EL (cell line): ENCODE measurements at places on chromosomes 6 and 20.

- no peak for DNase-seq
These were observed 84.7 kb upstream of the MRAP2 start for GRCh38 chr6:83948851-83949250.

DNA sequence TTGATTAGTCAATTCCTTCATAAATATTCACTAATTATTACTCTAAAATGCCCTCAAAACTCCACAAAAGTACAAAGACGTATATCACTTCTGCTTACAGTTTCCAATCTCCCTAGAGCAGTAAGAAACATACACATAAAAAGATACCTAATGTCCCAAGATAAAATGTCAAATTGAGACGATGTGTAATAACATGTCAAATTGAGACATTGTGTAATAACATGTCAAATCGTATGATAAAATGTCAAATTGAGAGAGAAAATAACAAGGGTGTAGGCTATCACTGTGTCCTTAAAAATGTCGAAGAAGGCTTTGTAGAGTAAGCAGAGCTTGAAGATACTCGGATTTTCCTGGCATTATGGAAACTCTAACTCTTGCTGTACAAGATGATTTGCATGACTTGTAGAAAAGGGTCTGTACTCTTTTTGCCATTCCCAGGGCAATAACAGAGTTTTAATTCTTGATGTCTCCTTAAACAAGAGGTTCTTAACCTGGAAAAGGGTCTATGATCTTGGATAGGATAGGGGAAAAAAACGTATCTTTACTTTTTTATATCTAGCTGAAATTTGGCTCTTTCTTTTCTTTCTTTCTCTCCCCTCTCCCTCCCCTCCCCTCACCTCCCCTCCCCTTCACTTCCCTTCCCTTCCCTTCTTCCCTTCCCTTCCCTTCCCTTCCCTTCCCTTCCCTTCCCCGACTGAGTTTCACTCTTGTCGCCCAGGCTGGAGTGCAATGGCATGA, 67.7 kb upstream of the ADGRG6 start:
- DNase-seq = no peak

DNA sequence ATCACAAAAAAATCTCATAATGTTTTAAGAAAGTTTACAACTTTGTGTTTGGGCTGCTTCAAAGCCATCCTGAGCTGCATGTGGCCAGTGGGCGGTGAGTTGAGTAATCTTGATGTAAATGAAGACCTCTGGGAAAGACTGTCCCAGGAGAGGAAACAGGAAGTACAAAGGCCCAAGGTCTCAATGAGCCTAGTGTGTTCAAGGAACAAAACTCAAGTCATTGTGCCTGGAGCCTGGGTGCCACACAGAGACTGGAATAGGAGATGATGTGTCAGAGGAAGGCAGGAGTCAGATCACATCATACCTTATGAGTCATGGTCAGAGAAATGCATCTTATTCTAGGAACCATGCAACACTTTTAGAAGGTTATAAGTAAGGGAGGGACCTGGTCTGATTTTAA, 51.5 kb downstream of the COL19A1 start:
- peak; percentile 44 for DNase-seq

- DNase-seq = no peak
These were observed 2.0 kb downstream of the ANKRD6 start for GRCh38 chr6:89434954-89435353.

DNA sequence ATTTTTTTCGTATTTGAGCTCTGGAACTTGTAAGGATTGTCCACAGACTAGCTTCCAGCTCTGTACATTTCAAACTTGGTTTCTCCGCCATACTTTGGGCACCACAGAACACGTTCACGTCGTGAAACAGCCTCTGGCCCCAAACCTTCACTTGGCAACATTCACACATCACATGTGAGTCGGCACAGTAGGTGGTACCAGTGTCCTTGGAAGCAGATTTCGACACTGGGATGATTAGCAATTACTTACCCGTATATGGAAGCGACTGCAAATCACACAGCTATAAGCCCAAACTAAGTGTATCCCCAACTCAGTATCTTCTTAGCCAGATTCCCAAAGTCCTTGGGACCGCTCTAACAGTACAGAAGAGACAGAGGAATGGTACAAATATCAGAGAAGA, 60.2 kb downstream of the MAFB start:
- no peak for DNase-seq

GRCh38 chr6:168660400-168660945, 219.5 kb downstream of the SMOC2 start:
- no peak for DNase-seq

GRCh38 chr6:11226005-11226404, 6.5 kb downstream of the NEDD9 start:
- DNase-seq = no peak

DNA sequence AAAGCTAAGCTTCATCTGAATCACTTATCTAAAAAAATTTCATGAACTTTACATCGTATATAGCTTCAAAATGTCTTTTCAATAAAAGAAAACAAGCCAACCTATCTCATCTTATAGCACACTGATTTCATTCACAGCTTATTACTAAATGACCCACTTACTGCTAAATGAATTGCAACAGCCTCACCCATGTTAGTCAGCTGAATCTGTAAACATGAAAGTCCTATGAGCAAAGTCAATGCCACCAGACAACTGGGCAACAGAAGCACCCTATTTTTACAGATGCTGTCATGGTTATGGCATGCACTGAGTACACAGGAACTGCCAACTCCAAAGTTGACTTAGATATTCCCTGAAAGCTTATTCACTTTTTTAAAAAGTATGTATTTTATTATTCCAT, 41.2 kb upstream of the DST start:
- DNase-seq = peak; percentile 94

- no peak for DNase-seq
These were observed 133.9 kb downstream of the KCNQ5 start for GRCh38 chr6:72755752-72756151.

DNA sequence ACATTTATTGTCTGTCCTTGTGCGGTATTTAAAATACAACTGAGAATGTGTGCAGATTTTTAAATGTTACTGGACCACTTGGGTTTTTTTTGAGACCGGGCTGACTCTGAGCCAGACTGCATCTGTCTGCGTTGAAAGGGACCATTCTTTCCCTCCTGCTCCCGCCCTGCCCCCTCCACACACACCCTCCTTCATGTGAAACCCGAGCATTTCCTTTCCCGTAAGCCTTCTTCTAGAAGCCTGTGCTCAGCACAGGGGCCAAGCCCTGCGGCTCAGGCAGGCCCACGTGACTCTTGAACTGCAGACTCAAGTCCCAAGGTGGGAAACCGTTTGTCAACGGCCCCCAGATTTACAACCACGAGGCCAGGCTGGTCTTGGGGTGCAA, 82.7 kb upstream of the FOXC1 start:
- DNase-seq = peak; percentile 25

DNA sequence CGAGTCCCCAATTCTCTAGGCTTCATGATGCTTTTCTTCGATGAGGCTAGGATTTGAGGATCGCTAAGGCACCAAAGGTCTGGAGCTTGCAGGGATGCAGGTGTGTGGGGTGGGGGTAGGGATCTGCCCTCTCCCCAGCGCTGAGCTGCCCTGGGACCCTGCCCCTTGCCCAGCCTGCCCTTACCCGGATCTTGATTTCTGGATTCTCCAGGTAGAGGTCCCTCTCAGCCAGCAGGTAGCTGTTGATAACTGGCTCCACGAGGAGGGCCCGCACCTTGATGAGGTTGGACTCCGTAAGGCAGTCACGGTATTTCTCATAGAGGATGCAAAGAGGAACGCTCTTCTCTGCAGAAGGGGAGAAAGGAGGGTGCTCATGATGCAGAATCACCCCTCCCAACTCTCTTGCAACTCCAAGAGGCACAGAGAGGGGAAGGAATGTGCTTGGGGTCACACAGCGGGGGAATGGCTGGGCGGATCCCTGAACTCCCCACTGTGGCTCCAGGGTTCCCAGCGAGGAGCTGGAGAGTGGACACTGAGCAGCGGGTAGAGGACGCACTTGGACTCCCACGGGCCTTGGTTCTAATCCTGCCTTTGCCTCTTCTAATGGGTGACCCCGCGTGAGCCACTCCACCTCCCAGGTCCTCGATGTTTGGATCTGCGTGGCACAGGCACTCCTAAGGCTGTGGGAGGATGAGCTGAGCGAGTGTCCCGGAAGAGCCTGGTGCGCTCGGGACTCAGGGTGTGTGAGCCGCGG, 32.7 kb downstream of the TGM2 start:
- no peak for DNase-seq

- DNase-seq = no peak
These were observed 1.5 kb upstream of the SLC2A4RG start for GRCh38 chr20:63737945-63738686.

DNA sequence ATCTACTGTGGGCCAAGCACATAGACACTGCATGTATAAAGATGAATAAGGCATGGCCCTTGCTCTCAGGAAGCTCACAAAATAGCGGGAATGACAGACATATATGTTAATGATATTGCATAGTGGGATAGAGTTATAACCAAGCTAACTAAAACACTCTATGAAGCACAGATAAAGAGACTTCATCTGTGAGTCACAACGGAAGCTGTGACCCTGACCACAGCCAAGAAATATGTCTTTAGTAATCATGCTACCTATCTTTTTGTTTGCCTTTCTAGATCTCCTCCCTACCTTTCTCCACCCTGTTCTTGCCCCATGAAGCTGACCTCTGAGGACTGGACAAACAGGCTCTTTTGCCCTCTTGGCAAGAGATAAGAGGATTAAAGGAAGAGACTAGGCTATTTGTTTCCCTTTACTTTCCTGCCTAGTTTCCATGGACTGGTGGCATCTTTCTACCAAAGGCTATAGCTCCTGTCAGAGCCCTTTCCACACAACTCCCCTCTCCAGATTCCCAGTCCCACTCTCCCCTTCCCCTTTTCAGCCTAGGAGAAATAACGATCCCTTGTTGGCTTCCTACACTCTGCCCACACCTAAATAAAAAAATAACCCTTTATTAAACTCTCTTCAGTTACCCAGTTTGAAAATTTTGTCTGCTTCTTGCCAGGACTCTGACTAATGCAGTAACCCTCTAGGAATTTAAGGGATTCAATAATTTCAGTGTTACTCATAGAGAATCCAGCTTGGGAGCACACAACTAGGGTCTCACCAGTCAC, 504.9 kb upstream of the MARCKS start:
- DNase-seq = peak; percentile 93

DNA sequence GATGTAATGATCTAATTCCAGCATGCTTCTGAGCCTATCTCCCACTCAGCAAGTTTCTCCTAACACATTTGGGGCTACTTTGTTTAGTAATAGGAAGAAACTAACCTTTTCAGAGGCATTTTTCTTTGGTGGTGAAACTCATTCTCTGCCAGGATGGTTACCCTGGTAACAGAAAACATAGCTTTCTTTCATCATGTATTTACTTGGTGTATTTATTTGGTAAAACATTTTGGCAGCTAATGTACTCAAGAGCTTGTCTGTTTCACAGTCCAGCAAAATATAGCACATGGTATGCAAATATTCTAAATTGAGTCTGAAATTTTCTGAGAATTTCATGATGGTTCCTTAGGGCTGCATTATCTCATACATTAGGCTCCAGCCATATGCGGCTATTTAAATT, 100.0 kb downstream of the SLC35B3 start:
- no peak for DNase-seq

DNA sequence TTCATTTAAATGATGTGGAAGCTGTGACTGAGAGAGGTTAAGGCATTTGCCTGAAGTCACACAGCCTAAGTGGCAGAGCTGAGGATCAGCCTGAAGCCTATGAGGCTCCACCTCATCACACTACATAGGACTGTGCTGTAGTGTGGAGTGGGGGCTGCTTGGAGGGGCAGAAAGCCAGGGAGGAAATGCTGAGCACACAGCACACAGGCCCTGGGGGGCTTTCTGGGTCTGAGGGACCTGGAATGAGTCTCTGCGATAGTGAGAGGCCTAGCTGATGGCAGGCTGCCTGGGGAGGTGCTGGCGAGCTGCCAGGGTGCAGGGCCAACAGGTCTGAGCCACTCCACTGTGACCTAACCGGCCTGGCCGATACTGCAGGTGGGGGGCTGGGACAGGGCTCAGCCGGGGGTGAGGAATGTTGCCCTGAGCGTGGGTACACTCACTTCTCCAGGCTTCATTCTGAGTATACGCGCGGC, 2.2 kb upstream of the ARHGAP40 start:
- peak; percentile 32 for DNase-seq

GRCh38 chr20:53381568-53382262, 211.9 kb downstream of the ZNF217 start:
- no peak for DNase-seq

- DNase-seq = no peak
These were observed 45.6 kb downstream of the TOX2 start for GRCh38 chr20:43960231-43960630.

- DNase-seq = no peak
These were observed 626.0 kb downstream of the CDH26 start for GRCh38 chr20:60584221-60584620.

- no peak for DNase-seq
These were observed 3.6 kb upstream of the DSN1 start for GRCh38 chr20:36777167-36777566.

DNA sequence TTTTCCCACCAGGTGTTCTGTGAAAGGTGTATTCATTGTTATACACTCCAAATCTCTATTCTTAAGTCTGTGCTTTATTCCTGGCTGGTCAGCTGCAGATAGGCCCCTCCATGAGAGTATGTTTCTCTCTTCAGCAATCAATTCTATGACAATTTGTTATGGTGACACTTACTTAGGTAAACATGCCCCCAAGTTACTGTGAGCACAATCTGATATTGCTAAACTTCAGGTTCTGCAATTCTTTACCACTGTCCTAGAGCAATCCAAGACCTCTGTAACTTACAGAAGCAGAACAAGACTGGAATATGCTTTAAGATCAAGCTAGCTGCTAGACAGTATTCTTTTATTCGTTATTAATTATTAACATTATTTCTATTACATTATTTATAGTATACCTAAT, 391.9 kb downstream of the FRK start:
- DNase-seq = no peak

DNA sequence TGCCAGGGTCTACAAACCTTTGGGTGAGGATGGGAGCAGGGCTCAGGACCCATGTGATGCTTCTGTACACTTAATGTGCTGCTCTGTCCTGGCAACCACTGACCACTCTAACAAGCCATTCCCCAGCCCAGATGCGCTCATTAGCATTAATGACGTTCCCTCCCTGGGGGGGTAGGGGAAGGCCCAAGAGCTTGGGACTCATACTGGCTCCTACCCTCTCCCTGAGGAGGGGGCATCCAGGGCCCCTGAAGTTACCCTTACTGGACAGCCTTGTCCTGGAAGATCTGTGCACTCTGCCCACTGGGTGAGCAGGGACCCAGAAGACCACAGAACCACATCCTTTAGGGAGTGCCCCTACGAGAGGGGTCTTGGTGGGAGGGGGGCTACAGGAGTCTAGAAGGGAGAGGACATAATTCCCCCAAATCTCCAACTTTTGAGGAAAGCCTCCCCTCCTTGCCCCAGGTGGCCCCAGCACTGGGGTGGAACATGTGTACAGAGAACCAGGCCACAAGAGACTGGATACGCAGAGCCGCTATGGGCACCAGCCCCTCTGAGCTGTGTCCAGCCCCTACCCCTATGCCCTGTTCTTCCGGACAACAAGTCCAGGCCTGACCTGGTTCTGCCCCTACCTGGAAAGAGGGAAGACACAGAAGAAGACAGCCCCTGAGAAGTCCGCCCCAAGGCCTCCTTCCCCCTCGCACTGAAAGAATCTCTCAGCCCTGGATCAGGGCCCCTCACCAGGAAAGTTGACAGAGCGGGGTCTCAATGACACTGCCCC, 1.4 kb downstream of the TEAD3 start:
- DNase-seq = peak; percentile 36
